Smooth muscle cell of bladder (primary cell): ENCODE measurements at places on chromosomes 2 and 18. TPM values are rescaled to one million over a fixed set of nuclear protein-coding genes. Genes with fewer than 3 reads are reported as not detected.

Gene CFAP53
- total RNA-seq: 0.71 and 0.74 TPM in 2 replicates

Gene EGR4
- not detected in 2 replicates for total RNA-seq

Gene DYNAP
- not detected in 2 replicates for total RNA-seq

Gene DNAJC5G
- total RNA-seq: not detected in 2 replicates

Gene MREG
- 0.71 and 1.2 TPM in 2 replicates for total RNA-seq

Gene TSPYL6
- not detected in 2 replicates for total RNA-seq

Gene MEP1B
- not detected in 2 replicates for total RNA-seq

Gene MOCOS
- 10.9 and 11.0 TPM in 2 replicates for total RNA-seq

Gene EVX2
- under 0.01 TPM in 1 of 2 replicates, not detected in the other for total RNA-seq

Gene STRADB
- 37.1 and 44.5 TPM in 2 replicates for total RNA-seq

Gene DPP4
- 235 and 251 TPM in 2 replicates for total RNA-seq

Gene RRM2
- 3.0 and 4.4 TPM in 2 replicates for total RNA-seq

Gene SERPINB3
- total RNA-seq: 0.28 TPM in 1 of 2 replicates, not detected in the other

Gene NEMP2
- 3.3 and 6.0 TPM in 2 replicates for total RNA-seq

Gene LRP2
- total RNA-seq: not detected in 2 replicates

Gene DPYSL5
- not detected in 2 replicates for total RNA-seq

Gene TAF1B
- 18.2 and 24.7 TPM in 2 replicates for total RNA-seq

Gene FSHR
- not detected in 2 replicates for total RNA-seq

Gene HOXD10
- total RNA-seq: under 0.01 and 0.18 TPM in 2 replicates

Gene MALL
- 2.6 and 11.3 TPM in 2 replicates for total RNA-seq

Gene CHRNA1
- 0.09 and 0.14 TPM in 2 replicates for total RNA-seq

Gene GREB1L
- 0.09 TPM in 1 of 2 replicates, not detected in the other for total RNA-seq

Gene CROCC2
- 0.09 and 0.14 TPM in 2 replicates for total RNA-seq

Gene PROC
- total RNA-seq: not detected in 2 replicates

Gene PGAP1
- total RNA-seq: 4.1 and 4.7 TPM in 2 replicates

Gene GAREM1
- 4.1 and 4.3 TPM in 2 replicates for total RNA-seq

Gene PDE1A
- 27.2 and 42.4 TPM in 2 replicates for total RNA-seq

Gene EIF2AK3
- total RNA-seq: 35.8 and 48.7 TPM in 2 replicates

Gene LRRTM4
- total RNA-seq: 0.09 TPM in 1 of 2 replicates, not detected in the other

Gene TDRD15
- total RNA-seq: not detected in 2 replicates

Gene SLC40A1
- 28.0 and 103 TPM in 2 replicates for total RNA-seq

Gene PXDN
- total RNA-seq: 254 and 356 TPM in 2 replicates

Gene TUBB8B
- total RNA-seq: not detected in 2 replicates

Gene SEMA4F
- total RNA-seq: 4.1 and 4.4 TPM in 2 replicates

Gene FLACC1
- total RNA-seq: 0.28 and 0.74 TPM in 2 replicates

Gene CKAP2L
- 0.74 and 0.85 TPM in 2 replicates for total RNA-seq

Gene TMEM87B
- total RNA-seq: 27.4 and 40.8 TPM in 2 replicates

Gene ALPP
- not detected in 2 replicates for total RNA-seq

Gene ERFE
- total RNA-seq: 1.7 and 7.3 TPM in 2 replicates

Gene CDK5R2
- total RNA-seq: under 0.01 TPM in 1 of 2 replicates, not detected in the other

Gene ADCYAP1
- not detected in 2 replicates for total RNA-seq

Gene CCDC68
- 6.9 and 27.0 TPM in 2 replicates for total RNA-seq

Gene ZC3H8
- total RNA-seq: 1.8 and 3.4 TPM in 2 replicates

Gene STPG4
- total RNA-seq: 0.28 and 0.37 TPM in 2 replicates

Gene NRP2
- 65.8 and 155 TPM in 2 replicates for total RNA-seq

Gene EMILIN2
- total RNA-seq: 26.5 and 28.4 TPM in 2 replicates

Gene TRABD2A
- total RNA-seq: 4.7 and 6.4 TPM in 2 replicates

Gene FBXO11
- total RNA-seq: 42.2 and 44.8 TPM in 2 replicates

Gene CIB4
- not detected in 2 replicates for total RNA-seq

Gene MAB21L4
- not detected in 2 replicates for total RNA-seq
